ENCODE measurements at places on chromosomes 5 and 9. TPM values are rescaled to one million over a fixed set of nuclear protein-coding genes. Genes with fewer than 3 reads are reported as not detected.
A peak's percentile ranks its signal among the peaks of the same experiment; 100 is the strongest.

- no peak for DNase-seq
These were observed 164.4 kb downstream of the SEMA5A start for GRCh38 chr5:9381464-9381863.

GRCh38 chr5:56152437-56152836 is 80.7 kb downstream of the ANKRD55 start:
- DNase-seq: peak; percentile 42

- DNase-seq: no peak
These were observed 137.6 kb downstream of the TRPM3 start for GRCh38 chr9:70983723-70984295.

The WDR38 gene
- total RNA-seq: not detected

The CYLC2 gene
- not detected for total RNA-seq

DNA sequence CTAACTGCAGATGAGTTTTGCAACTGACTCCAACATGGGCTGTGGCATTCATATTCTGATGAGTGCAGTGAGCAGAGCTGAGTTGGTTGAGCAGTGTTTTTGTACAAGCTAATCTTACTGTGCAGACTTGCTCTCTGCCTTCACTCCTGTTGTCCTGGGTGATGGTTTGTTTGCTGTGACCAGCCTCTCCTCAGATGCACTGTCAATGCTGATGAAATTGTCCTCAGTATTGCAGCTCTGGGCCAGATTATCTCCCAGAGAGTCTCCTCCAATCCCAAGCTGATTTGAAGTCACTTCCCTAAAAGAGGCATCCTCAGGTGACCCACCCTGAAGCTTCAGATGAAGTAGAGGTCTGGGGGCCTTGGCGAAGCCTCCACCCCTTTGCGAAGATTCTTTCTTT is 581.8 kb downstream of the ACTL7B start:
- no peak for DNase-seq

DNA sequence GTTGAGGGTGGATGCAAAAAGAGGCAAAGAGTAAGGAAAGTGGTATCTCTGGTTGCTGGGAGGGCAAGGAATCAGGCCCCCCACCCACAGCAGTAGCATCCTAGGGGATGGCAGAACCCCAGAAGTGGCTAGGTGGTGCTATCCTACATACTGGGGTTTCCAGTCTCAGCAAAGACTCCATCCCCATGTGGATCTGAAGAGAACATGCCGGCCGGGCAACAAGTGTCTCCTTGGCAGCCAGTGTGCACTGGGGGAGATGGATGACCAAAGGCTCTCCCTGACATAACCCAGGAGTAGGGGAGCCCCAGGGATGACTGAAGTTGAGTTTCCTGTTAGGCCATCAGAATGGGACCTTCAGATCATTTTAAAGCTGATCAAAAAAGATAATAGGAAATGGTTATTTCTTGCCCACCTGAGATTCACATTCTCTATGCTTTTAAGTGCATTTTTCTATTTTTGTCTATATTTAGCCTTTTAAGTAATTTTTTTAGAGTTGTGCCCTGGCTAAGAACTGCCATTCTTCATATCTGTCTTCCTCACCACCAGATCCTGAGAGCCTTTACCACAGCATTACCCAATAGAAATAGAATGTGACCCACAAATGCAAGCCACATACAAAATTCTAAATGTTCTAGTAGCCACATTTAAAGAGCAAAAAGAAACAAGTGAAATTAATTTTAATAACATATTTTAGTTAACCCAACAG is 78.7 kb upstream of the SMIM23 start:
- DNase-seq: no peak
